ENCODE measurements at places on chromosomes 1 and 21.

GRCh38 chr21:29335720-29336119 is 37.0 kb downstream of the BACH1 start:
- DNase-seq, result no peak

DNA sequence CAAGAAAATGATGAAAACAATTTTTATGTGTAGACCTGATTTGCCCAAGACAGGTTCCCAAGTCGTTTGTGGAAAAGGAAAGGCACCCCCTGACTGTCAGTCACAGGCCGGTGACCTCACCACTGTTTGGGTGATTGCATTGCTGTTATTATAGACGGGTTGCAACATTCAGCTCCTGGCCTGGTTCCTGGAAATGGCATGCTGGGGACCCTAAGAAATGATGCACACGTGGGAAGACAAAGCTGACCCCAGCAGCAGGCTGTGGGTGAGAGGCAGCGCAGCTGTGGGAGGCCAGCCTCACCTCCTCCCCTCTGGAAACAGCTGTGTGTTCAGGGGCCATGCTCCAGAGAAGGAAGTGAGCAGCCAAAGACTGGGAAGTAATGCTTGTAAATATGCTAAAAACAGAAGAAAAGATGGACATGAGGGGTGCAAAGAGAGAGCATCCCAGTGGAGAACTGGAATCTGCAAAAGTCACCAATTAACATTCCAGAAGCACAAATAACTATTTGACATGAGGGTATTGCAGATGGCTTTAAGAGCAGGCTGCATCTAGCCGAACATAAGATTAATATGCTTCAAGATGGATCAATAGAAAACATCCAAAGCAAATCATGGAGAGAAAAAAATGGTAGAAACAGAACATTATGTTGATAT is 23.4 kb upstream of the ABCG1 start:
- no peak for DNase-seq

- DNase-seq, result no peak
Measured at GRCh38 chr1:159935719-159936272, 9.6 kb downstream of the IGSF9 start.

GRCh38 chr1:169133801-169134502 is 27.5 kb downstream of the ATP1B1 start:
- DNase-seq, result no peak

DNA sequence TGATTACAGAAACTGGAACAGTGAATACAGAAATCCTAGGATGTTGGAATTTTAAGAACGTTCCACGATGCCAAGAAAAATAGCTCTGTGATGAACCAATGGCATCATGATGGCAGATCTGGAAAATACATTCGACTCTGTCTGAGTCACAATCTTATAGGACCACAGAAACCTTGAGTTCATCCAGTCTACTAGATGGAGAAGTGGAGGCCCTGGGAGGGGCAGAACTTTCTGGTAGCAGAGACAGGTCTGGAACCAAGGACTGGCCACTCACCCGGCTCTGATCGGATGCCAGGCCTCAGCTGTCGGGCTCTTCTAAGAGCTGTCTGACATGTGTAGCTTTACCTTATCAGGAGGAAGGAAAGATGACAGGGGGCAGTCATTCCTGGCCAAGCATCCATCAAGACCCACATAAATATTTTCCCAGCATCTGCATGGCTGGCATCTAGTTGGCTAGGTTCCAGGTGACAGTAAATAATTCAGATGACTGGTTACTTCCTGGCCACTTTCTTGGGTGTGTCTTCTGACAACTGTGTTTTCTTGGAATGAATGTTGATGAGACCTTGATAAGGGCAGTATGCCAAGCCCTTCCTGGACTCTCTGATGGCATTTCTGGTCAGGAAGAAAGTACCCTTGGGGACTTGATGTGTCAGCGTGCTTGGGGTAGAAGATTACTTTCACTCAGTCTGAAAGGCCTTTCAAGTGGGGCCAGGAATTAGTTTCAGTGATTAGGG is 72.6 kb upstream of the TRABD2B start:
- no peak for DNase-seq

DNA sequence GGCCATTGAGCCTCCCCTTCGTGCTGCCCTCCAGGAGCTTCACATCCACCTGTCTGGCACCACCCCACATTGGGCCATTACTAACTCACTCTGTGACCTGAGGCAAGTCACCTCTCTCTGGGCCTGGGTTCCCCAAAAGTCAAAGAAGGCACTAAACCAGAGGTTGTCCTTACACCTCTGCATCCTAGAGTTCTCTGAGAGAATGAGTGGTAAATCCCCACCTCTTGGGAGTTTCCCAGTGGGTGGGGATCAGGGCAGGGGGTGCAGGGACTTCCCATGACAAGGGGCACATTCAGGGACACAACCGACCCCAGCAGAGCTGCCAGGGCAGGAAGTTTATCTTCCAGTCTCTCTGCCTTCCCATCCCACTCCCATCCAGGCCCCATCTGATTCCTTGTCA is 99.7 kb downstream of the EPHB2 start:
- DNase-seq, result no peak

DNA sequence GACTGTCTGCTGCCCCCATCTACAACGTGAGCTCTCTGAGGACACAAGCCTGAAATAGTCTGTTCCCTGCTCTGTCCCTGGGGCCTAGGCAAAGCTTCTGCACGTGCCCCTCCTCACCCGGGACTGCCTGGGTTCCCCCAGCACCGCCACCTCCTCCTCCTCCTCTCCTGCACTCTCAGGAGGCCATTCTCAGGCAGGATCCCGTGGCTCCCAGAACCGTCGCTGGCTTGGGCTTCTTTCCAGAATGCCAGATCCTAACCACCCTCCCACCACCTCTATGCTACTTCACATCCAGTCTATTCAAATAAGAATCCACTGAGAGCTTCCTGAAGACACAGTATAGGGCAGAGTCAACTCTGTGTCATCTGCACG is 11.2 kb downstream of the NPHP4 start:
- DNase-seq, result no peak

DNA sequence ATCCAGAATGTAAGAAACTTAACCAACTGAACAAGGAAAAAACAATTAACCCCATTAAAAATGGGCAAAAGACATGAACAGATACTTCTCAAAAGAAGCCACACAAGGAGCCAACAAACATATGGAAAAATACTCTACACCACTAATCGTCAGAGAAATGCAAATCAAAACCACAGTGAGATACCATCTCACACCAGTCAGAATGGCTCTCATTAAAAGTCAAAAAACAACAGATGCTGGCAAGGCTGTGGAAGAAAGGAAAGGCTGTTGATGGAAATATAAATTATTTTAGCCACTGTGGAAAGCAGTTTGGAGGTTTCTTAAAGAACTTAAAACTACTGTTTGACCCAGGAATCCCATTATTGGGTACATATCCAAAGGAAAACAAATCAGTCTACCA is 51.2 kb downstream of the RGS4 start:
- DNase-seq, result no peak

DNA sequence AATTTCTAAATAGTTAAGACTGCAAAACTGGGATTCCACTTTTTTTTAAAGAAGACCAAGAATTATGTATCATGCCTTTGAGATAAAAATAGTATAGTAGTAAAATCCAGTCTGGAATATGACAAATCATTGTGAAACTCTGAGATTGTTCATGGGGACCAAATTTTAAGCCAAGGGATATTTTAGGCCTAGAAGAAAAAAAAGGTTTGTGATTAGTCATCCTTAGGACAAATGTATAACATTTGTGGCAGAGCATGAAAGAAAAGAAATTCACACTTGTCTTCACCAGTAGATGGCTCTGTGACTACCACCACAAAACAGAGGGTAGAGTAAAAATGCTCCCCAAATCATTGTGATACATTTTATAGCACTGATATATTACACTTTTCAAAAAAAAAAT is 226.1 kb downstream of the KCTD3 start:
- DNase-seq, result no peak

- DNase-seq, result no peak
Measured at GRCh38 chr1:67001682-67002425, 52.1 kb downstream of the SLC35D1 start.

DNA sequence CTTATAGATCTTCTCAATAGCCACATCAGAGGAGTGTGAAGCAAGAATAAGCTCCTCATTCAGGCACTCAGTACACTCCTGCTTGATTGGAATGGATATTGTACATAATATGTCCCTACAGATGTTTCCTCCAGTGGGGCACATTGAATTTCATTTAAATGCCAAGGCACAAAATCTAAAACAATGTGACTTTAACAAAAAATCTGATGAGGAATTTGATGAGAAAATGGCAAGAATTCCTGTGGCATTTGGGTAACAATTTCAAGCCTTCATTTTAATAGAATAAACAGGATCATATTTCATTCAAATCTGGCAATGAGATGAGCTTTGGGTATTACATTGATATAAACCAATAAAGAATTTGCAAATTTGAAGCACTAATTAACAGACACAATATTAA is 307.7 kb upstream of the PKN2 start:
- DNase-seq, result no peak

DNA sequence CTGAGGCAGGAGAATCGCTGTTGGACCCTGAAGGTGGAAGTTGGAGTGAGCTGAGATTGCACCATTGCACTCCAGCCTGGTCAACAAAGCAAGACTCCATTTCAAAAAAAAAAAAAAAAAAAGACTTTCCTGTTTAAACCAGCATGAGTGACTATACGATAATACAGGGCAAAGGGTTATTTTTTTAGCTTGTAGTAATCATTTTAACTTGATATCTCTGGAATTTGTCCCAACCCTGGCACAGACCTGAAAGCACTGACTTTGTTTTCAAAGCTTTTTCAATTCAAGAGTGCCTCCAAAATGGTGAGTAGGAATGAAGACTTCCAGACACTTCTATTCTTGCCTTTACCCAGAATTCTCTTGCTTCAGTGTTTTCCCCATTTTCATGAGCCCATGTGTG is 4.4 kb upstream of the TMCO2 start:
- DNase-seq, result no peak

- DNase-seq, result no peak
Measured at GRCh38 chr1:205582046-205582445, 49.8 kb downstream of the ELK4 start.
